ENCODE measurements at places on chromosomes 6 and 20.

DNA sequence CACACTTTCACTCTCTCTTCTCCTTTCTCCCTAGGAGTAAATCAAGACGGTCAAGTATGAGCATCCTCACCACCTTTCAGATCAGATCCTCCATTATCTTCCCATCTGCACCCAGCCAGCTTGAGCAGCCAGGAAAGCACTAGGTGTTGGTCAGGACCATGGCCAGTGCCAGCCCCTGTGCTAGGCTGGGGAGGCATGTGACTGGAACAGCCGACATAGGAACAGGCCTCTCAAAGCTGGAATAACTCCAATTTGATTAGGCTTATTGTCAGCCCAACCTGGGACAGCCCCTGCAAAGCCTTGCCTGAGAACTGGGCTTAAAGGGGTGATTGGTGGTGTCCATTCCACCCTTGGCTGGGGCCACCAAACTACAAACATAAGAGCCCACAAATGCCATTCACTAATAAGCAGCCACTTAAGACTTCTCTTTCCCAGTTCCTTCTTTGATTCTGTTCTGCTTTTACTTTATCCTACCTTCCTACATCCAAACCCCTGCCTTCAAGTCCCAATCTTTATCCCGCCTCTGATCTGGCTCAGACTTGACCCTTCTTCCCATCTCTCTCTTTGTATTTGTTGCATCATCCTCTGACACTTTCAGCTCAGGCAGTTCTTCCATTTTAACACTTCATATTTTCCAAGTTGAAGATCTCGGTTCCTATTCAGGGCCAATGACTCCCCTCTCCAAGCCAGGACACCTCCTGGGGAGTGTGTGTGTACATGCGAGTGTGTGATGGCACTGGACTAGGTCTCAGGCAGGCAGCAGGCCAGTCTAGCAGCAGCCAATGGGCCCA is 4.5 kb upstream of the TREM2 start:
- no peak for DNase-seq

DNA sequence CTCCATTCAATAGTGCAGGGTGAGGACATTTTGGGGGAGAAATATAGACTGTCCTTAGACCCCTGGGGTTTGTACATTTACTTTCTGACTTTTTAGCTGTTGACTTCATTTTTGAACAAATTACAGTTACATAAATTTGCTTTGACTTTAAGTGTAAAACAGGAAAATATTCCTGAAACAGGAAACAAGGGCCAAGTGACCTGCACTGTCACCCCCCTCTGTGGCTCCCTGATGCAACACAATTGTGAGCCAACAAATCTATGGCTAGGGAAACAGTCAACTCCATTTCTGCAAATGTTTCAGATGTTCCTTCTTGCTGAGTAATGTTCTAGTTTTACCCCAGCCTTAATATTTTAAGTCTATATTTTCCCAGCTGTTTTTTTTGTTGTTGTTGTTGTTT is 39.8 kb downstream of the HLA-A start:
- no peak for DNase-seq

GRCh38 chr6:135514706-135515105 is 17.2 kb upstream of the AHI1 start:
- no peak for DNase-seq

DNA sequence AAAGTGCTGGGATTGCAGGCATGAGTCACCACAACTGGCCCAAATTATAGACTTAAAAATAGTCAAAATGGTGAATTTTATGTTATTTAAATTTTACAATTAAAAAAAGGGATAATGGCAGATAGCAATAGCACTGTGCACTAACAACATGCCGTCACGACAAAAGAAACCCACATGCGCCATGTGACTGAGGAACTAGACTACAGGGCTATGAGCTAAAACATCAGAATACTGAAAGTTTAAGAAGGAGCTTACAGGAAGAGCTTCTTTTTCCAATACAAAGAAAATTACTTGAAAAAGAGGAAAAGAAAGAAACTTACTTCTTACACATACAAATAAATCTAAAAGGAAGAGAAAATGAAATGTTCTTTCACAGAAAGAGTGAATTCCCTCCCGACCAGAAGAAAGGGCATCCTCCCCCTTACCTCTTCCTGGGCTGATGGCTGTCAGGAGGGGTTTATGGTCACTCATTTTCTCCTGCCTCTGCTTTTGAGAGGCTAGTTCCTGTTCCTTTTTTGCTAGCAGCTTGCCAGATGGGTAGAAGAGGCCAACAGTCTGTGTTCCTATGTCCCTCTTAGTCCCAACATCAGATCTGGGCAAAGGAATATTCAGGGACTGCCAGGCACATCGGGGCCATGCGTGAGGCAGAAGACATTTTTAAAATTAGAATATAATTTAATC is 54.5 kb downstream of the DZANK1 start:
- no peak for DNase-seq

DNA sequence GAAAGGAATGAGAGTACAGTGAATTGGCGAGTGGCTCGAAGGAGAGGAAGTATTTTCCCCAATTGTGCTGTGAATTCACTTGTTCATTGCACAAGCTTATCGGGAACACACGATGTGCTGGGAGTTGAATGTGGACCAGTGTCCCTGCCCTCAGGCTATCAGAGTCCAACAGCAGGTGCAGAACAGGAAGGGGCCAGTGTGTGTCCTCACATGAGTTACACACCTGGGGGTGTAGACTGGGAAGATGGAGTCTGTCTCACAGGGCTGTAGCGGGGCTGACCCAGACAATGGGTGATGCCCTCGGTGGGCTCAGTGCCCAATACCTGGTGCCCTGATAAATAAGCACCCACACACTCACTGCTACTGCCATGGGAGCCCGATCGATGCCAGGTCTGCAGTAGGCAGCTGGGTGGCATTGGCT is 14.4 kb downstream of the DUSP22 start:
- no peak for DNase-seq

DNA sequence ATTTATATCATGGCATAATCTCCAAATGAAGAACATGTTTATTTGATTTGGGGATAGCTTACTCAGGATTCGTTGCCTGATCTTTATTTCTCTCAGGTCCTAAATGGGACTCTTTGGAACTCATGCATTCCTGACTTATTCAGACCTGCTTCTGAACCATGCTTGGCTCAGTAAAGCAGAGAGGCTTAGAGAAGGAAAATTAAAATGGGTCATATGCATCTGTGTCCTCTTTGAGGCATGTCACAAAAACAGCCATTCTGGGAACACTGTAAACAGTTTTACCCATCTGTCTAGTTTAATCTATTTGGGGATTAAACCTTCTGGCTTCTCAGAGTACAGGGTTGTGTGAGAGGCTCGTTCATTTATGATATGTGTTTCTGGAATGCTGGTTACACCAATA is 1017.3 kb downstream of the KIF16B start:
- no peak for DNase-seq

GRCh38 chr20:37852666-37853065 is 50.3 kb upstream of the VSTM2L start:
- no peak for DNase-seq

GRCh38 chr6:168616816-168617765 is 176.1 kb downstream of the SMOC2 start:
- no peak for DNase-seq

- no peak for DNase-seq
Measured at GRCh38 chr6:389622-390021, 1.9 kb upstream of the IRF4 start.

DNA sequence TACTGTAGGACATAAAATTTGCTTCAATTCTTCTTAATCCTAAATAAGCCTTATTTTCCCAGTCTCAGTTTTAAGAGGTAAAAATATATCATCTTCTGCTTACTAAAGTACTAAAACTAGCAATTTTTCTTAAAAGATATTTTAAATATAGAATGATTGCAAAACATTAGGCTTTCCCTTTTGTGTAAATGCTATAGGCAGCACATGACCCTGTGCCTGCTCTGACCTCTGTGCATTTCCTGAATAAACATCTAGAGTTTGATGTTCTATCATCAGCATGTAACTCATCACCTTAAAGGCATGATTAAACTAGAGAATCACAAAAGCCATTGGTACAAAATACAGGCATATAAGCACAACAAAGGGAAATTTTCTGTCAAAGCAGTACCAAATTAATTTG is 422.7 kb downstream of the TFAP2B start:
- no peak for DNase-seq

GRCh38 chr6:66638099-66638498 is 931.1 kb upstream of the EYS start:
- no peak for DNase-seq

DNA sequence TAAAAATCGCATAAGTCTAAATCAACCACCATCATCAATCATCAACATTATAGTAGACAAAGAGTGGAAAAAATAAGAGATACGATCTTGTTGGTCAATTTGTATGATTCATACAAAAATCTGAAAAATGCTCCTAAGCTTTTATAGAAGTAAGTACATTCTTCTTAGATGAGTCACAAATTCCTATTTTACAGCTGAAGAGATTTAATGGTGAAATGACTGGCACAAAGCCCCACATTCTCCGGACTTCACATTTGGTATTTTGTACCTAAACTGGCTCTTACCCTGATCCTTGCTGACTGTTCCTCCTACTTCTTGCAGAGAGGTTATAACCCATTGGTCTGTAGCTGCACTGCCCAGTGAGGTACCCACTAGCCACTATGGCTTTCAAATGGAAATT is 29.9 kb upstream of the PREP start:
- peak; percentile 82 for DNase-seq

DNA sequence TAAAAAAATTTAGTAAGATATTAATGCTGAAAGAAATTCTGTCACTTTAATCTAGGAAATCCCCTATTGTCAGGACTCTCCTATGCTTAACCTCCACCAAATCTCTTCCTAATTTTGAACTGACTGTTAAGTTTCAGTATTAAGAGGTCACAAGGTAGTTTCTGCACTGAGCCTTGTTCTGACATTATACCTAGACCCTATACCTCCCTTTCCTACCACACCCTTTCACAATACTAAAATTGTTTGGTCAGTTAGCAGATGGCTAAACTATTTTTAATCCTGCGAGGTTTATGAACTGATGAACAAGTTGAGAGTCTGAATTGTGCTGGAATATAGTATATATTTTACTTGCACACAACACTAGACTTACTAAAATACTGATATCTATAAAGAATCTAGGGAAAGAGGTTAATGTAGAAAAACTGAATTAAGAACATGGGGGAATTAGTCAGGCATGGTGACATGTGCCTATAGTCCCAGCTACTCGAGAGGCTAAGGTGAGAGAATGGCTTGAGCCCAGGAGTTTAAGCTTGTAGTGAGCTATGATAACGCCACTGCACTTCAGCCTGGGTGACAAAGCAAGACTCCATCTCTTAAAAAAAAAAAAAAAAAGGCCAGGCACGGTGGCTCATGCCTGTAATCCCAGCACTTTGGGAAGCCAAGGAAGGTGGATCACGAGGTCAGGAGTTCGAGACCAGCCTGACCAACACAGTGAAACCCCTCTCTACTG is 51.5 kb downstream of the HBS1L start:
- no peak for DNase-seq

- no peak for DNase-seq
Measured at GRCh38 chr6:33418690-33419291, 884 bp upstream of the CUTA start.

DNA sequence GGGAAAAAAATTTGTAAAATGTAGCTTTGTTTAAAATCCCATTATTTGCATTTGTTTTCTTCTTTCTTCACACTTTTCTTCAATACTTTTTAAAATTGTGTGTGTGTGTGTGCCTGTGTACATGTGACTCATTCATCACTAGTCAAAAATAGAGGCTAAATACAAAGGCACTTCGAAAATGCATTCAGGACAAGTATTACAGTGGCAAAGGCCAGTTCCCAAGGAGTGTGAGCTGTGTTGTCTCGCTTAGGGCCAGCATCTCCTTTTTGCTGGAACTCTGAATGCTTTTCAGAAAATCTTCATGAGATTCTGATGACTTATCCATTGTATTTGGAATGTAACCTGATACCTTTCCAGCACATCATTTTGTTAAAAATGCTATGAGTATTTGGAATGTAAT is 288.5 kb upstream of the CNR1 start:
- DNase-seq = peak; percentile 22

DNA sequence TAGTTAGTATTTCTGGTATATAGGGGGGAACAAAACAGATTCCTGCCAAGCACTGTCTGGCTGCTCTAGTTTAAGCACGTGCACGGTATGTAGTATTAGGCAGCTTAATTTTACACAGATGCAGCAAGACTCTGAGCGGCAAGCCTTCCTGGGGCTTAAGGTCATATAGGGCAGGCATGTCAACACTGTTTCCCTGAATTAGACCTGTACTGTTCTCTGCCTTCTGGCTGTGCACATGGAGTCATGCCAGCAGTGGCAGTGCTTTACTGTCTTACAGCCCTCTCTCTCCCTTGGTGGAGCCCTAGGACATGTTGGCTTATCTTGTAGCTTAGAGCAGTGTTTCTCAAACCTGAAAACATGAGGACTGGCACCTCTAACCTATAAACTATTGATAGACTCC is 56.6 kb downstream of the PHF20 start:
- DNase-seq = peak; percentile 44

DNA sequence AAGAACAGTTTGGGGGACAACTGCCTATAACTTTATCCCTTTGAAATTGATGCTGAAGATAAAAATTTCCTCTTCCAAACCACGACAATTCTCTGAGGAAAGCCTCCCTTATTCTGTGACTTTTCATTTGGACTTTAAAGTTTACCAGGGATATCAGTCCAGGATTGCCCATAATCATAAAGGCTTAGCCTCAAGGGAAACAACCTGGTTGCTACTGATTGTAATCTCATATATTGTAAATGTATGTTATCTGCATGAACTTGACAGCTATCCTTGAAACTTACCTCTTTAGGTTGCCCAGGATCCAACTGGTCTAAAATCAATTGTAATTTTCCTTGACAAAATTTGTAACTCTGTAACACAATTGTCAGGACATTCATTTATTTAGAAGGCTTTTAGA is 23.8 kb downstream of the TBC1D32 start:
- DNase-seq = no peak

DNA sequence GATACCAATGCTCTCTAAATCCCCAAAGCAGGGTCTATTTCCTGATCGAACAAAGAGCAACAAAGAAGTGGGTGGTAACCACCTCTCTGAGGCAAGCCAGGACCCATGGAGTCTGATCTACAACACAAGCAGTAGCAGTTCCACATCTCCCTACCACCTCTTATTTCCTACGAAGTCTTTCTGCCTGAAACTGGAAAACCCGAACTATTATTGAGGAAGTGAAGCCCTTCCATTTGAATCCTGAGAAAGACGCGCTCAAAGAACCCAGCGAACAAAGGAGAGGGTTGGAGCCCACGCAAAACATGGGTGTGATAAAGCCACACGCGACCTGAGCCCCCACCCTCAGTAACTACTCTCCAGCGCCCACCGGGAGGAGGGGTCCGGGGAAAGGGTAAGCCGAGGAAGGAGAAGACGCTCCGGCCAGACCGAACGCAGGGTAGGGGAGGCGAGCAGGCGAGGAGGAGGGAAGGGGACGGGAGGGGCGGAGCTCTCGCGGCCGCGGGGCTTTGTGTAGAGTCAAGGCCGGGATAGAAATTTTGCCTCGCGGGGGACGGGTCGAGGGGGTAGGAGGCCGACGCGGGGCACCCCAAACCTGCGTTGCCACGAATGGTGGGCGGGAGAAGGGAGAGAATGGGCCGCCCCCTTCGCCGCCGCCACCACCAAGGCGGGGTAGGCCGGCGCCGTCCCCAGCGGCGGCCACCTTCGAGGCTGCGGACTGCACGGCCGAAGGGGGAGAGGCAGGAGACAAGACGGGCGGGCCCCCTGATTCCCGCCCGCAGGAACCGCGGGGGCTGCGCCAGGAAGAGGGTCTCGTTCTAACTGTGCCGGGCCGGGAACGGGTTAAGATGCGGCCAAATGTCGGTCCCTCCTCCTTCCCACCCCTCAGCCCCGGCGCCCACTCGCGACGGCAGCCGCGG is 802 bp downstream of the HDAC2 start:
- peak; percentile 20 for DNase-seq

GRCh38 chr6:11393713-11394627 is 143.6 kb upstream of the TMEM170B start:
- peak; percentile 12 for DNase-seq
